HepG2 (cell line): ENCODE measurements at places on chromosomes 16 and 17. TPM values are rescaled to one million over a fixed set of nuclear protein-coding genes. Genes with fewer than 3 reads are reported as not detected.

Gene GAS2L2
- not detected in 2 replicates for total RNA-seq

DNA sequence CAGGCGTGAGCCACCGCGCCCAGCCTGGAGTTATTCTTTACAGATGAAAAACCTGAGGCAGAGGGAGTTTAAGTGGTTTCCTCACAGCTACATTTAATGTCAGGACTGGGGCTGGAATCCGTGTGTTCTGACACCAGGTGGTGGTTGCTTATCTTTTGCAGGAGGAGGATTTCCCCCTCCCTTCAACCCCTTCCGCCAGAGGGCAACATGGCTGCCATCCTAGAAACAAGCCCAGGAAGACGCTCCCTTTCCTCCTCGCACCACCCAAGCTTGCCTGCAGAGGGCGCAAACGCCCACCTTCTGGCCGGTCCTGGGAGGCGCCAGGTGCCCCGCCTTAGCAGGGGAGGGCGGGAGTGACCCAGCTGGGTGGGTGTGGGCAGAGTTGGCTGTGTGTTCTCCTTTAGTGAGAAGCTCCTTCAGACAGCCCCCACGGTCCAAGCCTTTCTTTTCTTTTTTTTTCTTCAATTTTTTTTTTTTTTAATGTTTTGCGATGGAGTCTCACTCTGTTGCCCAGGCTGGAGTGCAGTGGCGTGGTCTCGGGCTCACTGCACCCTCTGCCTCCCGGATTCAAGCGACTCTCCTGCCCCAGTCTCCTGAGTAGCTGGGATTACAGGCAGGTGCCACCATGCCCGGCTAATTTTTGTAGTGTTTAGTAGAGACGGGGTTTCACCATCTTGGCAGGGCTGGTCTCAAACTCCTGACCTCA is 9.9 kb upstream of the RAP1GAP2 start:
- DNase-seq, result peak; percentile 83

DNA sequence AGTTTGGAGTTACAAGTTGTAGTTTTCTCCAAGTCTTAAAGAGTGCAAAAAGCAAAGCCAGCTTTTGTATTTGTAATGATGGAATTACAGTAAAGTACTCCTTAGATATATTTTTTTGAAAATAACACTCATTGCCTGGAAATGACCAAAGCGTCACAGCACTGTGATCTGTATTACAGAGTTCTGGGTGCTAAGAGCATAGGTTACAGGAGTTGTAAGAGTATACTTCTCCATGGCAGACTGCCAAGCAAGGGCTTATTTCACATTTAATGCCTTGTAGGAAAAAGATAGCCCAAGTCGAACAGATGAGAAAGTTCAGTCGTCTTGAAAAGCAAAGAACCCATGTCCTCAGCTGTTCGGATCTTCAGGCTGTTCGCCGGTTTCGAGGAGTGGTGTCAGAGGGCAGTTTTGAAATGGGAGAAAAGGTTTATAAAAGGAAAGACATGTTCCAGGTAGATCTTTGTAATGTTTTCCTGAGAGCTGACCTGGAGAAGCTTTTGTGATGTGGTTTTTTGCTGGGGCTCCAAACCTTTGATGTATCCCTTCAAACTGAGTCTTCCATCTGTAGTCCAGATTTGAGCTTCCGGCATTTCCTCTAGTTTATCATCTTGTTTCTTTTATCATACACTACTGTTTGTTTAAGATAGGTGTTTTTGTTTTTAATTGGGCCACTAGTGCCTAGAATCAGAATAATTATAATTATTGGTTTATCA is 41.3 kb downstream of the ERCC4 start:
- peak; percentile 56 for DNase-seq

GRCh38 chr16:18936727-18937340 is 10.6 kb upstream of the SMG1 start:
- peak; percentile 92 for DNase-seq

- no peak for DNase-seq
These were observed 18.0 kb downstream of the NETO2 start for GRCh38 chr16:47125757-47126156.

GRCh38 chr16:77009453-77009852 is 181.5 kb upstream of the MON1B start:
- no peak for DNase-seq

DNA sequence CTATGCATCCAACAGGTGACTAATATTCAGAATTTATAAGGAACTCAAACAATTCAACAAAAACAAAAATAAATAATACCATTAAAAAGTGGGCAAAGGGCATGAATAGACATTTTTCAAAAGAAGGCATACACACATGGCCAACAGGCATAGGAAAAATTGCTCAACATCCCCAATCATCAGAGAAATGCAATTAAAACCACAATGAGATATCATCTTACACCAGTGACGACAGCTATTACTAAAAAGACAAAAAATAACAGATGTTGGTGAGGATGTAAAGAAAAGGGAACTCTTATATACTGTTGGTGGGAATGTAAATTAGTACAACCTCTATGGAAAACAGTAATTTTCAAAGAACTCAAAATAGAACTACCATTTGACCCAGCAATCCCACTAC is 250.4 kb upstream of the N4BP1 start:
- DNase-seq, result no peak

DNA sequence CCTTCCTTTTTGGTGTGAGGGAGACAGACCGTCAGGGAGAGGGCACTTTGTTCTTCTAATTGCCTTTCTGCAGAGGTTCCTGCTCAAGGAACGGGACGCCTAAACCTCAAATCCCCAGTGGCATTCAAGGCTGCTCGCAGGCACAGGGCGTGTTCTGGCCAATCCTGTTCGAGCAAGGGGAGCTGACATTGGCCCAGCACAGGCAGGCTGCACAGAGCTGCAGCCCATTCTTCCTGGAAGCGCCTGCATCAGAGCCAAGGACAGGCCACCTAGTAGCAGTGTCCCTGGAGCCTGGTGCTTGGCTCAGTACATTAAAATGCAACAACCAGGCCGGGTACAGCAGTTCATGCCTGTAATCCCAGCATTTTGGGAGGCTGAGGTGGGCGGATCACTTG is 72.2 kb upstream of the CREBBP start:
- DNase-seq, result no peak

GRCh38 chr16:67825119-67825518 is 17.0 kb upstream of the THAP11 start:
- no peak for DNase-seq

GRCh38 chr16:74268372-74268782 is 28.2 kb upstream of the PSMD7 start:
- no peak for DNase-seq

GRCh38 chr17:60086818-60087591 is 8.3 kb upstream of the HEATR6 start:
- DNase-seq, result no peak

- no peak for DNase-seq
These were observed 50.9 kb upstream of the GSE1 start for GRCh38 chr16:85562093-85562786.

DNA sequence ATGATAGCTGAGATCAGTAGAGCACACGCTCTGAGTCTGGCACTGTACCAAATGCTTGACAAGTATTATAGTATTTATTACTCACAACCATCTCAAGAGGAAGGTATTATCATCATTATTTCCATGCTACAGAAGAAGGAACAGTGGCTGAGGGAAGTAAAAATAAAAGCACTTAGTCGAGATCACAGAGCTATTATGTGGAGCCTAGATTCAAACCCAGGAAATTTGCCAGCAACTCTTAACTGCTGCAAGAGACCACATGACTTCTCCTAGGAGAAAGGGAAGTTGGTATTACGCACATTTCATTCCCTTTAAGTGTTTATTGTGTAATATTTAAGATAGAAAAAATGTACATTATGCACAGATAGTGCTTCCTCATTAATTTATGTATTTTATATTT is 1.0 kb upstream of the RHOT1 start:
- DNase-seq, result no peak

GRCh38 chr17:58818654-58819053 is 63.0 kb downstream of the PPM1E start:
- no peak for DNase-seq

Gene SYT17
- 0.14 TPM in 1 of 2 replicates, not detected in the other for total RNA-seq

GRCh38 chr16:78524066-78524595 is 424.7 kb downstream of the WWOX start:
- DNase-seq, result no peak

Gene JMJD6
- 41.0 and 49.1 TPM in 2 replicates for total RNA-seq

Gene KRT26
- total RNA-seq, result not detected in 2 replicates

GRCh38 chr16:5906351-5906750 is 808.8 kb upstream of the EEF2KMT start:
- no peak for DNase-seq

DNA sequence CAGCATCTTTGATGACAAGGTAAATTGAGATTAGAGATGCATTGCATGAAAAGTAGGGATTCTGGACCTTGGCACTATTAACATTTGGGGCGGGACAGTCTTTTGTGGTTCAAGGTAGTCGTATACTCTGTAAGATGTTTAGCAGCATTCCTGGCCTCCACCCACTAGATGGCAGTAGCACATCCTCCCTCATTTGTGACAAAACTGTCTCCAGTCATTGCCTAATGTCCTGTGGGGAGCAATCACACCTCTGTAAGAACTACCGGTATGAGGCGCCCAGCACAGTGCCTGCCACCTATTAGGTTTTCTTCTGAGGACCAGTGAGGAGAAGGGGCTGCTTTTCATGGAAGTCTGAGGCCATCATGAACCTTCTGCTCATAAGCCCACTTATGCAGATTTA is 180.8 kb downstream of the RBFOX1 start:
- peak; percentile 13 for DNase-seq

Gene TPSAB1
- total RNA-seq, result not detected in 2 replicates

Gene NPIPB4
- total RNA-seq, result 18.8 and 33.9 TPM in 2 replicates

- no peak for DNase-seq
These were observed 9.6 kb upstream of the APPBP2 start for GRCh38 chr17:60535382-60536279.

Gene HS3ST3B1
- 35.3 and 39.5 TPM in 2 replicates for total RNA-seq

GRCh38 chr16:12390074-12390605 is 413.5 kb downstream of the CPPED1 start:
- no peak for DNase-seq

Gene WFDC1
- total RNA-seq, result not detected in 2 replicates

DNA sequence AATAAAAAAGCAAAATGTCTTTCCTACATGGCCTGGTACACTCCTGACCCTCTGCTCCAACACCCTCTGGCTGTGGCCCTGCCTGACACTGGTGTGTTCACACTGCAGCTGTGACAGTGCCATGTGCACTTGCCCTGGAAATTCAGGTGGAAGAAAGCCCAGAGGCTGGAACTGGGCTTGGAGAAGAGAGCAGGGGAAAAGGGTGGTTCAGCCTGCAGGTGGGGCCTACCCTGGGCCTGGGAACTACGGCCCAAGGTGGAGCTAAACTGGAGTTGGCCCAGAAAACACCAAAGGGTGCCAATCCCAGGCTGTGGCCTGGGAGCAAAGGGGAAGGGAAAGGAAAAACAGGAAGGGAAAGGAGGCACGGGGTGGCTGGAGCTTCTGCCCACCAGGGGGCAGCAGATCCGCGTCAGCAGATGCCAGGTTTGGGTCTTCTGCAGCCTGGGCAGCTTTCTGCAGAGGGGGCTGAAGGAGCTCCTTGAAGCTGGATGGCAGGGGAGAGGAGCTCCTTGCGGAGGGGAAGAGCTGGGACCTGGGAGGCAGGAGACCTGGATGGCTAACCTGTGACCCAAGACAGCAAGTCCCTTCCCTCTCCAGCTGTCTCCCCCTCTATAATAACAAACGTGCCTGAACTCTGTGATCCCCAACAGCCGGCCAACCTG is 15.4 kb upstream of the CTCF start:
- DNase-seq, result peak; percentile 65

Gene ZPBP2
- total RNA-seq, result not detected in 2 replicates

DNA sequence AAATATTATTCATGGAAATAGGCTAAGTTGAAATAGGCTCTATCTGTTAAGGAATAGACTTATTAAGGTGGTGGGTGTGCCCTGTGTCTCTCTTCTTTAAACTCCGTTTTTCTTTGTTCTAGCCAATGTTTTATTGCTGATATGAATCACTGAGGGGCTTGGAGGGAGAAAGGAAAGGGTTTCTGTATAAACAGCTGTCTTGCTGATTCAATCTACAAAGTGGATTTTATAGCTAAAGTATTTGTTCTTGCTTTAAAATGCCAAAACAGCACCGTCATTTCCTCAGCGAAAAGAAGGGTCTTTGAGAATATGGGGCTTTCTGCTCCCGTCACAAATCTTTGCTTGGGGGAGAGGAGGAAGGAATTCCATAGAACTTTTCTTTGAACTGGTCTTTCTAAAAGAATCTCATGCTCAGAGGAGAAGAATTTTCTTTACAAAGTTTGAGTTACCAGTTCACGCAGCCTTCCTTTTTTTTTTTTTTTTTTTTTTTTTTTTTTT is 39.3 kb downstream of the MSI2 start:
- no peak for DNase-seq

DNA sequence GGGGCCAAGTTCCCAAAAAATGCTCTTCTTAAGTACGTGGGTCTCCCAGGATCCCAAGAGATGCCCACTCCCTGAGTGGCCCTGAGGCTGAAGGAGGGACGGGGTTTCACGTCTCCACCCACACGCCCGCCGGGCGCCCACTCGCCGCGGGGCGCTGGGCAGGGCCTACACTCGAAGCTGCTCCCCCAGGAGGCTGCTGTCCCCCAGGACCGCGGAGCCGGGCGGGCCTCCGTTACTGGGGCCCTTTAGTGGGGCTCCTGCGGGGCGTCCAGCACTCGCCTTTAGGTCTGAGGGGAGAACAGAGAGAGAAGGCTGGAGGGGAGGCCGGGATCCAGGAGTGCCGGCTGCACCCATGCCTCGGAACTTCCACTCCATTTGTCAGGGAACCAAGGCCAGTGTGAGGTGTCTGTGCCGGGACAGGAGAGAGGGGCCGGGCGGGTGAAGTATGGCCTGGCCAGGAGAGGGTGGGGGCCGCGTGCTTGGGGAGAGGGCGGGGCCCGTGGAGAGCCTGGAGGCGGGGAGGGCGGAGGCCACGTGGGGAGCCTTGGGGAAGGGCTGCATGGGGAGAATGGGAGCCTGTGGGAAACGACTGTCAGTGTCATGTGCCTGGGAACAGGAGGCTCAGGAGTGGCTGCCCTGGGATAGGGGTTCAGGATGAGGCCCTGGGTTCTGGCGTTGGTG is 18.8 kb downstream of the NUBP1 start:
- no peak for DNase-seq

- DNase-seq, result no peak
These were observed 33.7 kb upstream of the NUDT16L1 start for GRCh38 chr16:4659363-4660353.

- no peak for DNase-seq
These were observed 18.0 kb downstream of the FAM234A start for GRCh38 chr16:252366-253337.

GRCh38 chr17:81509207-81509971 is 3.2 kb downstream of the ACTG1 start:
- DNase-seq, result peak; percentile 63

GRCh38 chr17:57984936-57985674 is 2.9 kb downstream of the VEZF1 start:
- no peak for DNase-seq

Gene CACNG5
- not detected in 2 replicates for total RNA-seq
